Vagina (tissue), 2 donors: ENCODE measurements at places on chromosomes 2 and 18. TPM values are rescaled to one million over a fixed set of nuclear protein-coding genes. Genes with fewer than 3 reads are reported as not detected.

DNA sequence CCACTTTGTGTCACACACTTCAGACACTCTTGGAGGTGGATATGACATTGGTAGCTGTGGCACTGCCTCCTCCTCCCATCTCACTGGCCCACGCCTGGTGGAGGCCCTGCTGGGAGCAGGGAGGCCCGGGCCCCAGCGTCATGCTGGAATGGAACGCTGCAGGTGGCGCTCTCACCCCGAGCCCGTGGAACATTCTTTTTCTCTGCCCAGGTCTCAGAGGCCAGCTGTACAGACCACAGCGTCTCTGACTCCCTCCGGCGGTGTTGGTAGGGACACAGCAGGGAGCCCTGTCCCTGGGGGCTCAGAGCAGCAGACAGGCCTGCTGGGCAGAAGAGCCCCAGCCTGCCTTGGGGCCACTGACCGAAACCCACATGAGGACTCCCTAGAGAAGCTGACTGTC is 218.1 kb downstream of the TWIST2 start:
- H3K4me3 ChIP-seq, result no peak overlapping the region
- no peak overlapping the region for H3K27ac ChIP-seq
- H3K4me1 ChIP-seq, result no peaks in the 10 kb centered on the region
- no peak for DNase-seq
- H3K36me3 ChIP-seq, result no peaks in the 10 kb centered on the region
- H3K27me3 ChIP-seq, result no peaks in the 10 kb centered on the region

DNA sequence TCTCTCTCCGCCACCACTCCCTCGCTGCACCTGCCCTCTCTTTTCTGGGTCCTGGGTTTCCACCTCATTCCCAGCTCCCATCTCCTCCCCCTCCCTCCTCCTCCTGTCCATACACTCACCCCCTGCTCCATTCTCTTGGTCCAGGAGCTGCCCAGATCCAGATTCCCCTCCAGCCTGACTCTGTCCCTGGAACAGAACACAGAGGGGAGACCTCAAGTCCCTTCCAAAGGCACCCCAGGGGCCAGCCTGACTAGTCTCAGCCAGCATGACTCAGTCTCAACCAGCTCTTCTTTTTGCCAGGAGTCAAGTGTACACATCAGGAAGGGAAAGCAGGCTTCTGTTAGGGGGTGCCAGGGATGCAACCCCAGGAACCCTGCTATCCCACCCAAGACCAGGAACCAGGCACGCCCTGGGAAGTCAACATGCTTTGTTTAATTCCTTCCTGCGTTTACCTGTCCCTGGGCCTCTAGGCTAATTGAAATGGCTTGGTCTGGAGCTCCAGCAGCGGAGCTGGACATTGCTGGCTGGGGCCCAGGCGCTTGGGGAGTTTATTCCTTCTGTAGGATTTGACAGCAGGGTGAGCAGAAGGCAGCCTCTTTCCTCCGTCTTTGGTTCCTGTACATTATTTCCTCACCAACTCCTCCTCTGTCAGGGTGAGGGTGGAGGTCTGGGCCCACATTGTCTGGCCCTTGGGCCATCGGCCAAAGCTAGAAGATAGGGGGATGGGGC is 28.4 kb upstream of the SELENOI start:
- H3K4me1 ChIP-seq, result no peaks in the 10 kb centered on the region
- H3K4me3 ChIP-seq, result no peak overlapping the region
- H3K36me3 ChIP-seq, result no peaks in the 10 kb centered on the region
- DNase-seq, result no peak

GRCh38 chr2:34954758-34955157 is 1355.7 kb upstream of the FAM98A start:
- no peak overlapping the region for H3K4me3 ChIP-seq
- no peaks in the 10 kb centered on the region for H3K36me3 ChIP-seq
- no peak overlapping the region for H3K27ac ChIP-seq
- DNase-seq, result no peak
- H3K27me3 ChIP-seq, result no peaks in the 10 kb centered on the region

DNA sequence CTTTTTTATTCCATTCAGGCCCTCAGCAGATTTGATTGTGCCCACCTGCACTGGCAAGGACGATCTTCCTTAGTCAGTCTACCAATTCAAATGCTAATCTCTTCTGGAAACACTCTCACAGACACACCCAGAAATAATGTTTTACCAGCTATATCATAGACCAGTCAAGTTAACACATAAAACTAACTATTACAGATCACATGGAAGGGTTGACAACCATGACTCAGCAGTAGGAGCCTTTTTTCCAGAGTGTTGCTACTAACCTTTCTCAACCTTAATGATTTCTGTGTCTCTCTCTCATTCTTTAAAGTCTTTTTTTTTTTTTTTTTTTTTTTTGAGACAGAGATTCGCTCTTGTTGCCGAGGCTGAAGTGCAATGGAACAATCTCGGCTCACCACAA is 143.5 kb upstream of the MSH6 start:
- no peaks in the 10 kb centered on the region for H3K27me3 ChIP-seq
- H3K27ac ChIP-seq, result no peak overlapping the region
- H3K36me3 ChIP-seq, result no peaks in the 10 kb centered on the region
- no peak overlapping the region for H3K4me3 ChIP-seq

GRCh38 chr2:46336283-46336959 is 39.2 kb downstream of the EPAS1 start:
- H3K36me3 ChIP-seq, result no peaks in the 10 kb centered on the region
- DNase-seq, result no peak
- H3K27ac ChIP-seq, result peak overlapping the region; percentile 82
- peak overlapping the region; percentile 24 for H3K4me3 ChIP-seq
- H3K27me3 ChIP-seq, result no peaks in the 10 kb centered on the region
- peaks cover 92% of the 10 kb centered on the region for H3K4me1 ChIP-seq

GRCh38 chr18:41768467-41768866 is 186.6 kb upstream of the PIK3C3 start:
- no peak overlapping the region for H3K27ac ChIP-seq
- no peaks in the 10 kb centered on the region for H3K4me1 ChIP-seq
- H3K36me3 ChIP-seq, result no peaks in the 10 kb centered on the region
- no peak overlapping the region for H3K4me3 ChIP-seq
- DNase-seq, result no peak
- H3K27me3 ChIP-seq, result no peaks in the 10 kb centered on the region

DNA sequence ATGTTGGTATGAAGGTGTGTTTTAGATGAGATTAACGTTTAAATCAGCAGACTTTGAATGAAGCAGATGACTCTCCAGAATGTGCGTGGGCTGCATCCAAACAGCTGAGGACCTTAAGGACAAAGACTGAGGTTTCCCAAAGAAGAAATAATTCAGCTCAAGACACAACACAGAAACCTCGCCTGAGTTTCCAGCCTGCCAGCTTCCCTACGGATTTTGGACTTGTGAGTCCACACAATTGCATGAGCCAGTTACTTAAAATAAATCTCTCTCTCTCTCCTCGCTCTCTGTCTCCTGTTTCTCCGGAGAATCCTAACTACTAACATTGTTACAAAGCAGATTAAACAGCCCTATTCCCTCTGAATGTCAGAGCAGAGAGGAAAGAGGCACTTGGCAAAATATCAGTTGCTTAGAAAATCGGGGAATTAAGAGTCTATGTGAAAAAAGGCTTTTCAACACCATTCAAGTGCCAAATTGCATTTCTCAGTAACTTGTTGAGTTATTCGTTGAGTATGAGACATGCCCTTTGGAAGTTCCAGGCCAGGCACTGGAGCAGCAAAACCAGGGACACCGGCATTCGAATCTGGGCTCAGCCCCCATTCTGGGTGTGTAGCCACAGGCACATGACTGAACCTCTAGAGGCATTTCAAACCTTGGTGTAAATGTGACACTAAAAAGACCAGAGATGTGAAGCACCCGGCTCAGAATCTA is 174.6 kb upstream of the PID1 start:
- H3K4me3 ChIP-seq, result no peak overlapping the region
- peaks cover 18% of the 10 kb centered on the region for H3K4me1 ChIP-seq
- no peak for DNase-seq
- H3K27ac ChIP-seq, result peak overlapping the region; percentile 89

The ELOA2 gene
- not detected for total RNA-seq

DNA sequence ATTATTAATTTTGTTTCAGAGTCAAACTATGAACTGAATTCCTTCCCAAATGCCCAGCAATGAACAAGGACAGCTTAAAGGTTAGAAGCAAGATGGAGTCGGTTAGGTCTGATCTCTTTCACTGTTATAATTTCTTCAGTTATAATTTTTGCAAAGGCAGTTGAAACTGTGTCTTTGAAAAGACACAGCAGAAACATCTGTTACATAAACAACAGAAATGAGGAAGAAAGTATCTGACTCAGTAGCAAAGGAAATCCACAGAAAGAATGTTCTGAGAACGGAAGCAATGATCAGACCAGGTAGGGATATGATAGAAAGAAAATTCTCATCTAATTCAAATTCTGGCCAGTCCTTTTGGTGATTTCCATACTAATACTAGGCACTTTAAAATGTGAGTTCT is 5.2 kb upstream of the RMC1 start:
- no peak for DNase-seq
- no peak overlapping the region for H3K4me3 ChIP-seq
- no peak overlapping the region for H3K27ac ChIP-seq
- H3K27me3 ChIP-seq, result no peaks in the 10 kb centered on the region
- H3K36me3 ChIP-seq, result no peaks in the 10 kb centered on the region

The OTOS gene
- total RNA-seq, result not detected

GRCh38 chr2:55302241-55302640 is 33.2 kb upstream of the MTIF2 start:
- no peaks in the 10 kb centered on the region for H3K27me3 ChIP-seq
- DNase-seq, result no peak
- no peak overlapping the region for H3K4me3 ChIP-seq
- no peak overlapping the region for H3K27ac ChIP-seq

The MAP3K19 gene
- total RNA-seq, result not detected

The INHBB gene
- 19.4 TPM for total RNA-seq

The SCYGR8 gene
- not detected for total RNA-seq

DNA sequence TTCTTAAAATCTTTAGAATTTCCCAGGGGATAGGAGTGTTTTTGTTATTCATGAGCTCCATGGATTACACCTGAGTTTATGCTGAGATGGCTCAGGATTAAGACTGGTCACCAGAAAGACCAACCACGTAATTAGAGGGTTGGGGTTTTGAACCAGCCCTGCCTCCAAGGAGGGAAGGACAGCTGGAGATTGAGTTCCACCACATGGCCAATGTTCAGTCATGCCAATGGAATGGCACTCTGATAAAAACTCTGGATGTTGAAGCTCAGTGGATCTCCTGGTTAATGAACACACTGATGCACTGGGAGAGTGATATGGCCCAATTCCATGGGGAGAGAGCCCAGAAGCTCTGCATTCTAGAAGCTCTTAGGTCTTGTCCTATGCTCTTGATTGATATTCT is 38.7 kb upstream of the PTPN4 start:
- H3K4me3 ChIP-seq, result no peak overlapping the region
- DNase-seq, result no peak
- no peaks in the 10 kb centered on the region for H3K27me3 ChIP-seq
- H3K36me3 ChIP-seq, result no peaks in the 10 kb centered on the region
- H3K27ac ChIP-seq, result no peak overlapping the region

The KDSR gene
- total RNA-seq, result 42.0 TPM

DNA sequence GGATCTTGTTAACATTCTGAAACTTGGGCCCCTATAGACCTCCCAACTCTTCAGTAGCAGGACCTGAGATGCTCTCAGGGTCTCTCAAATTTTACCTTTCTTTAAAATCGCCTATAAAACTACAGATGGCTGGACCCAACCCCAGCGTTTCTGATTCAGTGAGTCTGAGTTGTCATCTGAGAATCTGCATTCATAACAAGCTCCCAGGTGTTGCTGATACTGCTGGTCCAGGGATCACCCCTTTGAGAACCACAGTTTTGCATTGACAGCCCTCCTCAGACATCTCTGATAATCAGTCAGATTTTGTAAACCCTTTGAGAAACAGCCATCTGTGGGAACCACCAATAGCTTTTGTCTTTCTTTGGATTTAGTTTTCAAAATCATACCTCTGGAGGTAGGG is 315.8 kb downstream of the CYRIA start:
- no peaks in the 10 kb centered on the region for H3K27me3 ChIP-seq
- H3K4me3 ChIP-seq, result no peak overlapping the region
- H3K27ac ChIP-seq, result no peak overlapping the region
- peak; percentile 49 for DNase-seq

The TSPYL6 gene
- not detected for total RNA-seq

The SERPINB11 gene
- total RNA-seq, result 8.6 TPM

- no peaks in the 10 kb centered on the region for H3K27me3 ChIP-seq
- H3K36me3 ChIP-seq, result no peaks in the 10 kb centered on the region
- H3K4me3 ChIP-seq, result no peak overlapping the region
- peaks cover 33% of the 10 kb centered on the region for H3K4me1 ChIP-seq
- H3K27ac ChIP-seq, result peak overlapping the region; percentile 3
Observed at GRCh38 chr2:20507166-20507692, 60.4 kb downstream of the RHOB start.

The SERPINB3 gene
- 464 TPM for total RNA-seq

DNA sequence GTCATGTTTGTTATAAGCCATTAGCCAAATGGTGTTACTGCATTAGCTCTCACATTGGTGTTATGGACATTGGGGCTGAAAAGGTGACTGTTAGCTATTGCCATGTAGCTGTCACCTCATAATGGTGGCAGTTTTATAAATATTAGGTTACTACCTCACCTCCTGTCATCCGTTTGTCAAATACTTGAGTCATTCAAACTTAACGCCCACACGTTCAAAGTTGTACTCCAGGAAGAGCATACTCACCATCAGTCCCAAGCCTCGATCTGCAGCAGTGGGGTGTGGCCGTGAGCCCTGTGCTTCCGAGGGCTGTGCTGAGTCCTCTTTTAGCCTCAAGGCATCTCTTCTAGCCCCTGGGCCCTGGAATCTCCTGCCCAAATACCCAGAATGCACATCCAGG is 87.3 kb downstream of the PDK1 start:
- H3K4me3 ChIP-seq, result no peak overlapping the region
- no peak overlapping the region for H3K27ac ChIP-seq
- H3K36me3 ChIP-seq, result no peaks in the 10 kb centered on the region
- no peaks in the 10 kb centered on the region for H3K4me1 ChIP-seq
- no peaks in the 10 kb centered on the region for H3K27me3 ChIP-seq

GRCh38 chr2:25491966-25492532 is 150.3 kb upstream of the DNMT3A start:
- no peaks in the 10 kb centered on the region for H3K36me3 ChIP-seq
- no peak overlapping the region for H3K27ac ChIP-seq
- H3K4me3 ChIP-seq, result no peak overlapping the region
- no peaks in the 10 kb centered on the region for H3K4me1 ChIP-seq

DNA sequence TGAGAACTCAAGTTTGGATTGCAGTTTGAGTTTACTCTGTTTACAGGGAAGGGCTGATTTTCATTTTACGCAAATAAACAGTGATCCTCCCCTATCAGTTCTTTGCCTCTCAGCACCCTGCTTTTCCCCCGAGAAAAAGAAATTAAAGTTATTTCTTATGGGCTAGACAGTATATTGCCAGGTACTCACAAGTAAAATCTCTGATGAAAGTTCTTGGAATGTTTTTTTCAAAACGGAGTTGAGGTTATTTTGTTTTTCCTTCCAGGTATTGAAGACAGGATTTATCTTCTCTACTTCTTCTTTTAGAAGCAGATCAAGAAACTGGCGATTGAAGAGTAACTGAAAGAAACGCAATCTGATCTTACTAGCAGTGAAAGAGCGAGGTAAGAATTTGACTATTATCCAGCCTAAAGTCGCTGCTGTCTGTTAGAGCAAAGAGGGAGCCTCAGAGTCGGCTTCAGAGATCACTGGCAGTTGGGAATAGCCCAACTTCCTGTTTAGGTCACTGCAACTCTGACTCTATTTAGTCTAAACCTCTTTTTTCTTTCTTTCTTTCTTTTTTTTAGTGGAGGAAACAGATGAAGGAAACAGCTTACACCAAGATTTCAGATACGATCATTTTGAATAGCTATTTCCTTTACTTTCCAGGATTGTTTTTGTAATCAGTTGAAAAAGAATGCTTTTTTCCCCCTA is at the start of gene TFPI:
Gene TFPI, minus strand, starts transcription at position 425 of the 693 bp plus-strand sequence. CDS start 50,667 bp downstream, outside the sequence.
- no peaks in the 10 kb centered on the region for H3K27me3 ChIP-seq
- peak within 1 kb of the TSS; percentile 75 for H3K27ac ChIP-seq
- no peaks in the 10 kb centered on the region for H3K36me3 ChIP-seq
- peaks cover 24% of the 10 kb centered on the region for H3K4me1 ChIP-seq
- H3K4me3 ChIP-seq, result peak within 1 kb of the TSS; percentile 39
- no peak for DNase-seq
